ENCODE measurements at places on chromosomes 4 and X.

DNA sequence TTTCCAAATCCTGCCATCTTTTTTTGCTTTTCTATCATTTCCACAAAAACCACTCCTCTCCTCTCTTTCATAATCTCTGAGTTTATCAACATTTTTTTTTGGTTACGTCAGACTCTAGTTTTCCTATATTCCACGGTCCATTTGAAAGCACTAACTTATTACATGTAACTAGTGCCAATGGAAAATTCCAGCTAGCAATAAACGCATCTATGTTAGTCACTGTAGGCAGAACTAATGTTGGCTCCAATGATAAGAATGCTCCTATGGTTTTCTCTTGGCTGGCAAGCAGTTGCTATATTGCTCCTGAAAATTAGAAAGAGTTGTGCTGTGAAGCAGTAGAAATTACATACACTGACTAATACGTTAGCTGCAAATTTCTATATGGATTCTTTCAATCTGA is 634.6 kb upstream of the FTHL17 start:
- DNase-seq = no peak

- no peak for DNase-seq
These were observed 10.0 kb upstream of the HS3ST1 start for GRCh38 chr4:11438647-11439046.

GRCh38 chr4:73859614-73860088 is 6.6 kb downstream of the PF4V1 start:
- DNase-seq = no peak

GRCh38 chrX:101708163-101708562 is 48.5 kb upstream of the ARMCX2 start:
- no peak for DNase-seq

DNA sequence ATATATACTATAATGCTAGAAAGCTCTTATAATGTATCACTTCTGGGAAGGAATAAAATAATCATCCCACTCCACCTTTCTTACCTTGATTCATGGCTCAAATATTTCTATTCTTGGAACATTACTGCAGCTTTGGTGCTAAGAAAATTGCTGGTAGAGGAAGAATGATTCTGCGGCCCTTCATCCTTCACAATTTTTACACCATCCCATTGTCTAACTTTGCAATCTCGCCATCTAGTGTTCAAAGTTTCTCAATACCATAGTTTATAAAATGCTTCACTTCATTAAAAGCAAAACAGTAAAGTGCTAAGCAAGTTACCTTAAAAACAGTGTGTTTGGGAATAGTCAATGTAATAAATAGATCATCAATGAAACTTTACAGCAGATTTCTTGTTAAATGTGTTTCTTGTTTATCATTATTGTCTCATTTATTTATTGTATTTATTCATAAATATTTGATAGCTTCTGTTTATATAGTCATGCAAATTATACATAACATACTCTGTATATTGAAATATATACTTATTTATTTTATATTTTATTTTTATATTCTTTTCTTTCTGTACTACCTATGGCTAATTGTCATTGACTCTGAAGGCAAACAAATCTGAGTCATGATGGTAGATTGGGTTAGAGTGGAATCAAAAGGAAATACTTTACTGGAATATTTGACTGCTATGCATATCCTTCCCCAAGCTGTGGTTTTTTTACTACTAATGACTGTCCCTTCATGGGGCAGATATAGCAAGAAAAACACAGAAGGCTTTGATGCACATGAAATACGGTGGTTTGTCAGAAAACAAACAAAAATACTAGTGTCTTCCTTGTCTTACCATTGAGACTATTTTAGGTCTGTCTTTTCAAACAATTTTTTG is 390.7 kb downstream of the MAPK10 start:
- no peak for DNase-seq

Data from left cardiac atrium (tissue), 4 donors.